ENCODE measurements at places on chromosomes 5 and 9. TPM values are rescaled to one million over a fixed set of nuclear protein-coding genes. Genes with fewer than 3 reads are reported as not detected.
A peak's percentile ranks its signal among the peaks of the same experiment; 100 is the strongest.

GRCh38 chr5:146794326-146795029 is 84.1 kb downstream of the PPP2R2B start:
- H3K4me1 ChIP-seq: no peaks in the 10 kb centered on the region
- H3K4me3 ChIP-seq: no peak overlapping the region
- no peak for DNase-seq

- H3K27ac ChIP-seq: no peak overlapping the region
- H3K36me3 ChIP-seq: no peaks in the 10 kb centered on the region
- no peaks in the 10 kb centered on the region for H3K4me1 ChIP-seq
- no peaks in the 10 kb centered on the region for H3K27me3 ChIP-seq
- H3K4me3 ChIP-seq: no peak overlapping the region
These were observed 143.0 kb downstream of the NXNL2 start for GRCh38 chr9:88678008-88678407.

DNA sequence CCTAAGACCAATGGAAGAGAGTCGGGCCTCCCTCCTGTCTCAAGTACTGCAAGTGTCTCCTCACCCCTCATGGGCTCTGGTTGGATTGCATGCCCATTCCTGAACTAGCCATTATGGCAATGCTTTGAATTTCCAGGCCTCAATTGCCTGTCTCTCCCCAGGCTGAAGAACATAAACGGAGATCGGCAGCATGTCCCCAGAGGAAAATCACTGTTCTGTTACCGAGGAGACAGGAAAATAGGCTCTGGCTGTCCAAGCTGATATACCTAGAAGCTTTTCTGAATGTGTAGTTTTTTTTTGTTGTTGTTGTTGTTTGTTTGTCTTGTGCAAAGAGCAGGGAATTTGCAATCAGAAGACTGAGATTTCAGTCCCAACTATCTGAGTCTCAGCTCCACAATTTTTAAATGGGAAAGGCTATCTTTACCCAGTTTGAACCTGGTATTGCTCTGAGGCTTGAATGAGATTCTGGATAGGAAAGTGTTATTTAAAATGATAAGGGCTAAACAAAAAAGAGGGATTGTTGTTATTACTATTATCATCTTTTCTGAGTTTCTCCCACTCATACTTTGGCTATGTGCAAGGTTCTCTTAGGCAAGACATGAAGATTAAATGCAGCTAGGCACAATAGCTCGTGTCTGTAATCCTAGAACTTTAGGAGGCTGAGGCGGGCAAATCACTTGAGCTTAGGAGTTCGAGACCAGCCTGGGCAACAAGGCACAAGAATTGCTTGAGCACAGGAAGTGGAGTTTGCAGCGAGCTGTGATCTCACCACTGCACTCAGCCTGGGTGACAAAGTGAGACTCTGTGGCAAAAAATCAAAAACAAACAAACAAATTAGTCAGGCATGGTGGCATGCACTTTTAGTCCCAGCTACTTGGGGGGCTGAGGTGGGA is 77.2 kb upstream of the KLF9 start:
- no peak overlapping the region for H3K4me3 ChIP-seq
- no peak overlapping the region for H3K27ac ChIP-seq
- no peaks in the 10 kb centered on the region for H3K36me3 ChIP-seq
- H3K4me1 ChIP-seq: no peaks in the 10 kb centered on the region

- H3K4me1 ChIP-seq: no peaks in the 10 kb centered on the region
- no peak overlapping the region for H3K4me3 ChIP-seq
- no peaks in the 10 kb centered on the region for H3K27me3 ChIP-seq
These were observed 175.9 kb downstream of the CEMIP2 start for GRCh38 chr9:71592400-71592799.

DNA sequence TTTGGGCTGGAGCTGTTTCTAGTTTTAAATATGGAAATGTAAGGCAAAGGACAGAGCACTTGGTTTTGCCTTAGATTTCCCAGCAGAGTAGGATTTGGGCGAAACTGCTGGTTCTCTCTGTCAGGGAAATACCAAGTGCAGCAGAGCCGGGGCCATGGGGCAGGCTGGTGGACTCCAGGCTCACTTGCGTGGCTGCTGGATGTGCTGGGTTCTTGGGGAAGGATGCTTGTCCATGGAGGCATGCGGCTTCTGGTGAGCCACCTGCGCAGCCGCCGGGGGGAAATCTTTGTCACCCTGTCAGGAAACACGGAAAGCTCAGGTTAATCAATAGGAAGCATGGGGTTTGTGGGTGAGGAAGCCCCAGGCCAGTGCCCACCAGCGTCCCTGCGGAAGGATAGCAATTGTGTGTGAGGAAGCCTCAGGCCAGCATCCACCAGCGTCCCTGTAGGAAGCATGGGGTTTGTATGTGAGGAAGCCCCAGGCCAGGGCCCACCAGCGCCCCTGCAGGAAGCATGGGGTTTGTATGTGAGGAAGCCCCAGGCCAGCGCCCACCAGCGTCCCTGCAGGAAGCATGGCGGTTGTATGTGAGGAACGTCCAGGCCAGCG is 80.1 kb downstream of the DAP start:
- H3K36me3 ChIP-seq: peaks cover 38% of the 10 kb centered on the region
- H3K4me3 ChIP-seq: no peak overlapping the region
- H3K4me1 ChIP-seq: no peaks in the 10 kb centered on the region

DNA sequence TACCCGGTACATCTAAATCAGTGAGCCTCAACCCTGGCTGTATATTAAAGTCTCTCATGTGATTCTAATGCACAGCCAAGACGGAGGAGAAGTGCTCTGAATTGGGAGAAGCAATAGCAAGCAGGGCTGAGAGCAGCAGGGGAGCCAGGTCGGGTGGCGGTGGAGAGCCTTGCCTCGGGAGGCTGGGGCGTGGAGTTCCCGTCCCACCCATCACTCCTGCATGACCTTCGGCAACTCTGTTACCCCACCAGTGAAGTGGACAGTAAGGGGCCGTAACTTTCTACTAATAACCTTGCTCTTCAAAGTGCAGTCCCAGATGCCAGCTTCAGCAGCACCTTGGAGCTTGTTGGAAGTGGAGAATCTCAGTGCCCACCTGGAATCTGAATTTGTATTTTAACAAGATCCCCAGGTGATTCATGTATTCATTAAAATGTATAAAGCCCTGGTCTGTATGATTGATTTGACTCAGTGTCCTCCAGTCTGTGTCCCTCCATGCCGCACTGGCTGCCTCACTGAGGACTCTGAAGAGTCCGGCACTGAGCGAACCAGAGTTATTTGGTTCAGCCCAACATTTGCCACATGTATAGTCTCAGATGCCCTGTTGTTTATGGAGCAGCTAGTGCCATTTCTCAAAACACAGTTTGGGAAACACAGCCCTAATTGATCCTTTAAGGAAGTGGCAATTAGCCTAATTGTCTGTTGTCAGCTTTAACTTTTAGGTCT is 6.5 kb downstream of the ERGIC1 start:
- H3K27me3 ChIP-seq: no peaks in the 10 kb centered on the region
- H3K4me3 ChIP-seq: no peak overlapping the region
- DNase-seq: no peak
- peaks cover 5% of the 10 kb centered on the region for H3K4me1 ChIP-seq

DNA sequence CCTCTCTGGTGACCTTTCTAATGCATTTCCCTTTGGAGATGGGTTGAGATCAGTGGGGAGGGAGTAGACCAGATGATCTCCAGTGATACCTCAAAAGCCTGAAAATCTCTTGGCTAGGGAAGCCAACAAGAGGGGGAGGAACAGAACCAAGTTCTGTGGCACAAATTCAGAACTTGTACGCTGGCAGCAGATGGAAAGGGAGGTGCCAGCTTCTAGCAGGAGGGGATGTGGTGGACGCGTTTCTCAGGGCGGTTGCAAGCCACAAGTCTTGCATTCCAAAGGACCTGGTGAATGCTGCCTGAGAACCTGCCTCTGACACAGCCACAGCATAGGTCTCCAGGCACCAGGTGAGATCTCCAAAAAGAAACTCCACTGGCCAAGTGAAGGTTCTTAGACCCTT is 13.4 kb downstream of the SLIT3 start:
- H3K4me1 ChIP-seq: no peaks in the 10 kb centered on the region

DNA sequence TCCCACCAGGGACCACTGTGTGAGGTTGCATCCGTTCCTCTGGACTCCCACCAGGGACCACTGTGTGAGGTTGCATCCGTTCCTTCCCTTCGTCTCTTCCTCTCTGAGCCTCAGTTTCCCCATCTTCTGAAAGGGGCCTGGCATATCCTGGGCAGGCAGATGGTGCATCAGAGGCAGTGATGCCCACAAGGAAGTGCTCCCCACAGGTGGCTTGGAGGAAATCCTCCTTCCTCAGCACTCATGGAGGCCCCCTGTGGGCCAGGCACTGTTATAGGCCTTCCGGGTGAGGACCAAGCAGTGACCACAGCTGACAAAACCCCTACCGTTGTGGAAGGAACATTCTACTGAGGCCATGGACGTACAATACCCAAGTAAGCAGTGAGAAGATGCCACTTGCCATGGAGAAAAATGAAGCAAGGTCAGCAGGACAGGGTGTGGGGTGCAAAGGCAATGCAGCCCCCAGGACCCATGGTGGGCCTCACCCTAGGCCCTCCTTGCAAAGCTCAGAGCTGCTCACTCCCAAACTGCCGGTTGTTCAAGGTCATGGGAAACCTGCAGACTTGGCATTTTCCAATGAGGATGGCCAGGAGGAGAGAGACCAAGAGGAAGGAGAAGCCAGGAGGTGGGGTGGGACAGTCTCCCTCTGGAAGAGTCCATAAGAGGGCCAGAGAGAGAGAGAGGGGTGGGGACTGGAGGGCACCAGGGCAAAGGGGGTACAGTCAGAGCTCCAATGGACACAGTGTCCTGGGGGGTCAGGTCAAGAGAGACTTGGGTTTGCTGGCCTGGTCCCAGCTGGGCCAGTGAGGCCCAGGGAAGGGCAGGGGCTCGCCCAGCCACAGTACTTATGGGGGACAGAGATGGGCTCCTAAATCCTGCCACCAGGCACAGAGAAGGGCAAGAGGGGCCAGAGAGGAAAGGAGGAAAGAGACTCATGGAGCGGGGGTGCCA is 51.1 kb downstream of the C9orf50 start:
- 0 out of 2 replicates have a peak, but pooled peaks cover 5% of the 10 kb centered on the region for H3K4me1 ChIP-seq
- H3K4me3 ChIP-seq: no peak overlapping the region
- no peak overlapping the region for H3K27ac ChIP-seq
- H3K36me3 ChIP-seq: no peaks in the 10 kb centered on the region
- no peaks in the 10 kb centered on the region for H3K27me3 ChIP-seq
- DNase-seq: peak; percentile 45

- H3K4me1 ChIP-seq: peaks cover 14% of the 10 kb centered on the region
- no peak overlapping the region for H3K4me3 ChIP-seq
- no peak overlapping the region for H3K27ac ChIP-seq
- H3K36me3 ChIP-seq: no peaks in the 10 kb centered on the region
These were observed 40.9 kb upstream of the PWWP2A start for GRCh38 chr5:160159991-160160792.

GRCh38 chr9:103068753-103069152 is 73.6 kb downstream of the CYLC2 start:
- no peak for DNase-seq
- H3K4me3 ChIP-seq: no peak overlapping the region
- no peaks in the 10 kb centered on the region for H3K27me3 ChIP-seq
- H3K27ac ChIP-seq: no peak overlapping the region

GRCh38 chr5:144183254-144183889 is 12.7 kb downstream of the KCTD16 start:
- DNase-seq: peak; percentile 71
- H3K4me3 ChIP-seq: no peak overlapping the region
- no peaks in the 10 kb centered on the region for H3K36me3 ChIP-seq

DNA sequence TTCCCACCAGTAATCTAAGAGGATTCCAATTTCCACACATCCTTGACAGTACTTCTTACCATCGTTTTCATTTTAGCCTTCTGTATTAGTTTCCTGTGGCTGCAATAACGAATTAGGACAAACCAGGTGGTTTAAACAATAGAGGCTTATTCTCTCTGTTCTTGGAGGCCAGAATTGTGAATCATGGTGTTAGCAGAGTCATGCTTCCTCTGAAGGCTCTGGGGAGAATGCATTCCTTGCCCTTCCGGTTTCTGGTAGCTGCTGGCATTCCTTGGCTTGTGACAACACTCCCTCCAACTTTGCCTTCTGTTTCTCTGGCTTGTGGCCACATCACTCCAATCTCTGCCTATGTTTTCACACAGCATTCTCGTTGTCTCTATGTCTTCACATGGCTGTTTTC is 23.5 kb downstream of the RIGI start:
- peaks cover 4% of the 10 kb centered on the region for H3K36me3 ChIP-seq
- no peak for DNase-seq
- no peak overlapping the region for H3K27ac ChIP-seq
- no peak overlapping the region for H3K4me3 ChIP-seq

DNA sequence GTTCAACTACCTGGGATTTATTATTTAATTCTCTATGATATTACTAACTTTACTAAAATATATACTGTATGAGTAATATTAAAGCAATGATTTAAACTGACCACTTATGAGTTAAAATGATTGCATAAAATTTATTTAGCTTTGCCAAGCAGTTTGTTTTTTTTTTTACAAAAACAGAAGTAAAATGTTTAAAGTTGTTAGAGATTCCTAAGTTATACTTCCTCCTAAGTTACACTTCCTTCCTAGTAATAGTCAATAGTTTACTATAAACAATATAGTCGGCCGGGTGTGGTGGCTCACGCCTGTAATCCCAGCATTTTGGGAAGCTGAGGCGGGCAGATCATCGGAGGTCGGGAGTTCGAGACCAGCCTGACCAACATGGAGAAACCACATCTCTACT is 23.7 kb upstream of the LRRC19 start:
- H3K4me1 ChIP-seq: peaks cover 6% of the 10 kb centered on the region
- no peak for DNase-seq
- H3K36me3 ChIP-seq: peaks cover 8% of the 10 kb centered on the region
- H3K27me3 ChIP-seq: no peaks in the 10 kb centered on the region

GRCh38 chr9:37800631-37801286 is at the start of gene DCAF10:
Gene DCAF10, plus strand, starts transcription at chr9:37800797. Its CDS starts 70 bp downstream, at chr9:37800867.
- H3K27me3 ChIP-seq: no peaks in the 10 kb centered on the region
- H3K36me3 ChIP-seq: 0 out of 2 replicates have a peak, but pooled peaks cover 3% of the 10 kb centered on the region
- H3K4me1 ChIP-seq: peaks cover 30% of the 10 kb centered on the region

- H3K36me3 ChIP-seq: no peaks in the 10 kb centered on the region
- no peaks in the 10 kb centered on the region for H3K4me1 ChIP-seq
- no peak for DNase-seq
- H3K27me3 ChIP-seq: no peaks in the 10 kb centered on the region
- H3K27ac ChIP-seq: no peak overlapping the region
These were observed 50.0 kb downstream of the CRB2 start for GRCh38 chr9:123406016-123406415.

- DNase-seq: peak; percentile 0
- no peaks in the 10 kb centered on the region for H3K27me3 ChIP-seq
- no peak overlapping the region for H3K27ac ChIP-seq
- no peak overlapping the region for H3K4me3 ChIP-seq
- H3K36me3 ChIP-seq: no peaks in the 10 kb centered on the region
- no peaks in the 10 kb centered on the region for H3K4me1 ChIP-seq
These were observed 66.8 kb upstream of the RNF130 start for GRCh38 chr5:180138214-180138975.

The RNF183 gene
- total RNA-seq: not detected

The SMIM33 gene
- total RNA-seq: not detected

The C5orf15 gene
- total RNA-seq: 20.5 TPM

The SLC25A48 gene
- not detected for total RNA-seq

All from Karpas-422 (cell line).